ENCODE measurements at places on chromosomes 6 and 20.
A peak's percentile ranks its signal among the peaks of the same experiment; 100 is the strongest.

GRCh38 chr20:39990692-39991091 is 698.3 kb downstream of the MAFB start:
- DNase-seq = no peak

GRCh38 chr20:58293453-58293852 is 16.1 kb upstream of the RAB22A start:
- DNase-seq = no peak

- no peak for DNase-seq
Observed at GRCh38 chr6:163287626-163288025, 126.9 kb upstream of the QKI start.

DNA sequence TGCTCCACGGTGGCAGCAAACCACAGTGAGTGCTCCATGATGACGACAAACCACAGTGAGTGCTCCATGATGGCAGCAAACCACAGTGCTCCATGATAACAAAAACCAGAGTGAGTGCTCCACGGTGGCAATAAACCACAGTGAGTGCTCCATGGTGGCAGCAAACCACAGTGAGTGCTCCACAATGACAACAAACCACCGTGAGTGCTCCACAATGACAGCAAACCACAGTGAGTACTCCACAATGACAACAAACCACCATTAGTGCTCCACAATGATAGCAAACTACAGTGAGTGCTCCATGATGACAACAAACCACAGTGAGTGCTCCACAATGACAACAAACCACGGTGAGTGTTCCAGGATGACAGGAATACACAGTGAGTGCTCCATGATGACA is 36.0 kb upstream of the LRFN2 start:
- no peak for DNase-seq

DNA sequence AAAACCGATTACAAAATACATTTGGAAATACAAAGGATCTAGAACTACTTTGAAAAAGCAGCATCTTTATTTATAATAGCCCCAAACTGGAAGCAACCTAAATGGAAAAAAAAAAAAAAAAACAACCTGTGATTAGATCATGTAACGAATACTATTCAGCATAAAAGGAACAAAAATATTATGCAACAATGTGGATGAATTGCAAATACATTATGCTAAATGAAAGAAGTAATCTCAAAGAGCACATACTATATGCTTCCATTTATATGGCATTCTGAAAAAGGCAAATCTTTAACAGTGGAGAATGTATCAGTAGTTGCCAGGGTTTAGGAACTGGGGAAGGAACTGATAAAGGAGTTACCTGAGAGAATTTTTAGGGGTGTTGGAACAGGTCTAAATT is 28.9 kb downstream of the IRAK1BP1 start:
- no peak for DNase-seq

DNA sequence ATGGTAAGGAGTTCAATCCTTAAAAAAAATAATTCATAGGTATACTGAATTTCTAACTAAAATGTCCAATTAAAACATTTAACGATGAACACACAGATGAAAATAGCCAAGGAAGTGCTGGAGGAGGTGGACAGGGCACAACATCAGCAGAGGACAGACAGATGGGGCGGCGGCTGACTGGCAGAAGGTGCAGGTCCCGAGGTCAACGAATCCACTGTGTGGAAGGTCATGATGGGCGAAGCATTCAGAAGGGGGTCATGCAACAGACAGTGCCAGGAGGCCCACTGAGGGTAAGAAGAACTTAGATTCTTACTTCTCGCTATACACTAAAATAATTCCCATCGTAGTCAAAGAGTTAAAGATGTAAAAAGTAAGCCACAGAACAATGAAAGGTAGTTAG is 34.2 kb upstream of the FRMD1 start:
- no peak for DNase-seq

DNA sequence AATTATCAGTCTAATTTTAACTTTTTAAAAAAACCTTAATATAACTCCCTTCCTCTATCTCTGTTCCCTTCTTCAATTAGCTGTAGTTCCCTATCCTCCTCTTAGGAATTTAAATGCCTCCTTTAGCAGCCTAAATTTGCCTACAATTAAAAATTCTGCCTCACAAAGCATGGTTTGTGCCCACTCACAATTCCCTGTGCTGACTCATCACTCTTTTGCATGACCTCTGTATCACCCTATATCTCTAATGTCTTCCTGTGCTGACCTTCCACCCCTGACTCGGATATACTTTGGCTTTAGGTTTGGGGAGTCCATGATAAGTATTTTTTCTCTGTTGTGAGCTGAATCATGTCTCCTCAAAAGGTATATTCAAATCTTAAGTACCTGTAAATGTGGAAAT is 253.6 kb downstream of the RNF144B start:
- DNase-seq = no peak

DNA sequence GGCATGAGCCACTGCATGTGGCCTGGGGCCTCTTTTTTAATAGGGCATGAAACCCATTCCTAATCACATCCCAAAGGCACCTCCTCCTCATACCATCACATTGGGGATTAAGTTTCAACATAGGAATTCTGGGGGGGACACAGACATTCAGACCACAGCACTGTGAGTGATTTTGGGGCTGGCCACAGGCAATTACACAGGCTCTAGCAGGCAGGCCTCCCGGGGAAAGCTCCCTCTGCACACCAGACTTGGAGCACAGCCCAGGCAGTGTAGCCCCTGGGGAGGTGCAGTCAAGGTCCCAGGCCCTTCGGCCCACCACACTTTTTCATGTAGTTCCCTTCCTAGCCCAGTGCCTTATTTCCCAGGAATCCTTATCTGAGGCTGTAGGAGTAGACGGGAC is 5.5 kb downstream of the SFT2D1 start:
- no peak for DNase-seq

DNA sequence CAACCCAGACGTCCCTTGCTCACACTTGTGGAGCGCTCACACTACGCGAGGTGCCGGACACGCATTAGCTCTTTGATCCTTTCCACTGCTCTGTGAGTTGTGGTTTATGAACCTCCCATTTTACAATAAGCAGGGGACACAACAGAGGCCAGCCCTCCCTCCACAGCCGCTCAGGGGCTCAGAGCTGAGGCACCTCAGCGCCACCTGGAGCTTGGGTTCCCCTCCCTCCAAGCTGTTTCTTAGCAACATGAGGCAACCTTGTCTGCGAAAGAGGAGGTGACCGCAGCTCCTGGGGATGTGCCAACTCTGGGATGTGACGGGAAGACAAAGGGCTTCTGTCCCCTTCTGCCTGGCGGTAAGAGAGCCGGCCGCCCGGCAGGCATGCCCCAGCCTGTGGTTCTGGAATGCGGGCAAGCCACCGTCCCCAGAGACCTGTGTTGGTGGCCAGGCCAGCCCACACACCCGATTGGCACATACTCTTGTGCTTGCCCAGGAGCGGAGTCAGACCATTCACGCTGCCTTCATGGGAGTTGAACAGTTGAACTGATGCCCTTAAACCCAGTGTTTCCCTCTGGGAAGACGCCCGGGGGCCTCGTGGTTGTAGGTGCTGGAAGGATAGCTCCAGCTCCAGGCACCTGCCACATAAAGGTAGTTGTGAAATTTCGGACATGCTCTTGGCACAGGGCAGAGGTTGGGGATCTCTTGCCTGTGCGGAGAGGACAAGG is 44.5 kb downstream of the RBM38 start:
- DNase-seq = peak; percentile 26

DNA sequence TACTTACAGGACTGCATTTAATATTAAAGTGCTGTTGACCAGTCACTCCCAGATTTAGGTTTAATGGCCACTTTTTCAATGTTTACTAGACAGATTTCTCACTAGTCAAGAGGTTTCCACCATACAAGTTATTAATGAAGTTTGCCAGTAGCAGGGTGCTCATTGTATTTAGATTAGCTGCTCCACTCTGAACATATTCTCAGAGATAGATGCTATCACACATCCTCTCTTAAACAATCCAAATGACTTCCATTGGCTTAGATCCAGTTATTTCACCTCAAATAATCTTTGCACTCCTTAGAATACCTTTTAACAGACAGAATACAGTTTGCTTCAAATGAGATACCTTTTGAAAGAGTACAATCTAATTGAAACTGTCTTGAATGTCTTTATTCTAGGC is 276.1 kb downstream of the HDGFL1 start:
- no peak for DNase-seq

- DNase-seq = peak; percentile 63
Observed at GRCh38 chr6:35601331-35602132, 87.2 kb downstream of the FKBP5 start.
